ENCODE measurements at places on chromosomes 6 and 20.

GRCh38 chr6:143205131-143205535, 144.4 kb downstream of the AIG1 start:
- DNase-seq = no peak

- DNase-seq = no peak
These were observed 12.0 kb upstream of the TBX18 start for GRCh38 chr6:84776392-84776791.

DNA sequence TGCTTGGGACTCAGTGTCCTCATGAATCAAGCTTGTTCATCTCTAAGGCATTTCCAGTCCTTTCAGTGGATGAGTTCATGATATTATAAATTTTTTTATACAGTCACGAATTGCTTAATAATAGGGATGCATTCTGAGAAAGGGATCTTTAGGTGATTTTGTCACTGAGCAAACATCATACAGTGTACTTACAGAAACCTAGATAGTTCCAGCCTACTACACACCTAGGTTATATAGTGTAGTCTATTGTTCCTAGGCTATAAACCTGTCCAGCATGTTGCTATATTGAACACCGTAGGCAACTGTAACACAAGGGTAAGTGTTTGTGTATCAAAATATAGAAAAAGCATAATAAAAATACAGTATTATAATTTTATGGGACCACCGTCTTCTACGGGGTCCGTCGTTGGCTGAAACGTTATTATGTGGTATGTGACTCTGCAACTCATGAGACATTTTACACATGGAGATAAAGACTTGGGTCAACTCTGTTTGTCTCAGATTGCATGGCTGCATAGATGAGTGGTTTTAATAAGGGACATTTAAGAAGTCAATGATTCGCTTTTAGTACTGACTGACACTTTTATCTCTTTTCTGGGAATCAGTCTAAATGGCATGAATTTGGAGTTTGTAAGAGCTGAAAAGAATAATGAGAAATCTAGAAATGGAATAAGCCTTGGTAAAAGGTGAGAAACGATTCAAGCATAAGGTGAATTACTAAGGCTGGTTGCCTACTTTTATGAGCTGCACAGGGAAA, 33.2 kb downstream of the CLIC5 start:
- DNase-seq = no peak

DNA sequence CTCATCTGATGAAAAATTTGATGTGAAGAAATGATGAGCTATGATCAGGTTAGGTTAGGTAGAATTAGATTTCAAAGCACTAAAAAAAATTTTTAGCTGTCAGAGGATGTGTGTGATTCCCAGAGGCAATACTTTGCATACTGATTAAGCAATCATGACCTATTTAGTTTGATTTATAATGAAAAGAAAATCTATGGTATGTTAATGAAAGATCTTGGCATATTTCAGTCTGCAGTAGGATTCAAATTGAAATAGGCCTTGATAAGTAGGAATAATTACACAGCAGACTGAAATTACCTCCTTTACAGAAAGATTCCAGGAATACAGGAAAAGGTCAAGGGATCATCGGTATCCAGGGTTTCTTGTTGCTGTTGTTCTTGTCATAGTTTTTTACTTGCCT, 69.3 kb downstream of the HDDC2 start:
- DNase-seq = no peak

DNA sequence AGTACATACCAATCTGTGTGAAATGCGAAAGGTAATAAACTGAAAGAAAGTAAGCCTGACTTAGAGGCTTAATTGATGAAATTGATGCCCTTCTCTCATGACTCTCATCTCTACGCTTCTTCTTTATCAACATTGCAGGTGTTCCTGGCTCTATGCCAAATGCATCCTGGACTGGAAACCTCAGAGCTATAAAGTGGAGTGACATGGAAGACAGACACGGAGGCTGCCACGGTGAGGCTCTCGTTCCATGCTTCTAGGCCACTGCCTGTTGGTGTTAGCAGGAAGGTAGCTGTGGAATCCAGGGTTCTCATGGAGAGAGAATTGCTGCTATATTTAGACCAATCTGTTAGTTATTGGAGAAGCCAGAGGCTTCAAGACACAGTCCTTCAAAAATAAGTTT, 73.2 kb downstream of the C6orf52 start:
- no peak for DNase-seq

DNA sequence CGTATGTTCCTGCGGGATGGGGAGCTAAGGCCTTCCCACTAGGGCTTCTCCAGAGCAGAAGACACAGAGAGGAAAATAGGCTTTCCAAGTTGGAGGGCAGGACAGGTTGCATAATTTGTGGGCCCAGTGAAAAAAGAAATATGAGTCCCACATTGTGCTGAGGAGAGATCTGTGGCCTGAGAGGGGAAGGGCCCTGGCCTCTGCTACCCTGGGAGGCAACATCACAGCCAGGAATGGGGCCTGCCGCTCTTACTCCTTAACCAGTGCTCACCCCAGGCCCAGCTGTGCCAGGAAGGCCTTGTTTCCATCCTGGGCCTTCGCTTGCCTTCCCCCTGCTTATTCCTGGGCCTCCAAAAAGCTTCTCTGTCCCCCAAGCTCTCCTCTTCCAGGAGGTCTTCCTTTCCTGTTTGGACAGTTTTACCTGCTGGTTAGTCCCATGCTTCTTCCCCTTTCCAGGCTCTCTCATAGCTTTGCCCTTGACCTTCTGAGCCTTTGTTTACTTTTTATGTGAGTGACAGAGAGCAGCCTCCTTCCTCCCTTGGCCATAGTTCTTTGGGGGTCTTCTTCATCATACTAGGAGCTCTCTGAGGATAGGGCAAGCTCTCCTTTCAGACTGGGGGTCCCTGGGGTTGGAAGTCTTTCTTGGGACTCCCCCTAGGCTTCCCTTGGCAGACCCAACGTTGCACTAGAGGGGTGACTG, 26.2 kb upstream of the VEGFA start:
- no peak for DNase-seq

Data from vagina (tissue), 2 donors.